Activated T-helper 1 cell treated with anti-CD3 and anti-CD28 coated beads, Interleukin-2, amount 50 U/mL, for 16 hours (primary cell): ENCODE measurements at places on chromosomes 2 and 18.

- DNase-seq, result no peak
Measured at GRCh38 chr2:202671317-202672035, 36.7 kb downstream of the FAM117B start.

GRCh38 chr2:240353086-240353798, 82.2 kb upstream of the GPC1 start:
- no peak for DNase-seq

DNA sequence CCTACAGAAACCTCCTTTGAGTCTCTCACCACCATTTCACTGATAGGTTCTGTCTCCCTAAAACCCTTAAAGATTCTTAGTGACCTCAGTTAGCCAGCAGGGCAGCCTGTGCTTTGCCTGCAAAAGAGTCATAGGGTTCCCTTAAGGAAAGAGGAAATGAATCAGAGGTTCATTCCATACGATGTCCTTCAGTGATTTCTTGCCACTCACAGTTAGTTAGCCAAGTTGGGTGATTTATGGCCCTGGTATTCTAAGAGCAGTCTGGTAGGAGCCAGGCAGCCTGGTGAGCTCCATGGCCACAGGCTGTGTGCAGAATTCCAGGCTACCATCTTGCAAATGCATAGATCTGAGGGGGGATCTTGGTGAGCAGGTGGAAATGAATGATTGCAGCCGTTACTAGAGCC, 18.7 kb upstream of the CCBE1 start:
- no peak for DNase-seq

DNA sequence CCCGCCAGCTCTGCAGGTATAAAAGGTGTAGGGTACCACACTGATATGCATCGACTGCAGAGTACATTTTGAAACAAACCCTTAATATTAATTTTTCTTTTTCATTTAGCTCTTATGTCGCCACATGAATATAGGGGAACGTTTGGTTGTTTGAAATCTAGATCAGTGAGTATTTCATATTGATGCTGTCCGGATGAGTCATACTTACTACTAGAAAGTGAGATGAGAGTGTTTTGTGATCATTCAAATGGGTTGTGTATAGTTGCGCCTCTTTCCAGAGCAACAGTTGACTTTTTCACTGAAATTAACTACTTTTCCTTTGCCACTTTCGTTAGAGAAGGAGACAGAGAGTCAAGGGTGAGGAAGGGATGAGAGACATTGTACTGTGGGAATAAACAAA, 24.6 kb downstream of the NPAS2 start:
- DNase-seq, result no peak

- DNase-seq, result no peak
Measured at GRCh38 chr2:189574793-189575475, 5.7 kb downstream of the SLC40A1 start.

DNA sequence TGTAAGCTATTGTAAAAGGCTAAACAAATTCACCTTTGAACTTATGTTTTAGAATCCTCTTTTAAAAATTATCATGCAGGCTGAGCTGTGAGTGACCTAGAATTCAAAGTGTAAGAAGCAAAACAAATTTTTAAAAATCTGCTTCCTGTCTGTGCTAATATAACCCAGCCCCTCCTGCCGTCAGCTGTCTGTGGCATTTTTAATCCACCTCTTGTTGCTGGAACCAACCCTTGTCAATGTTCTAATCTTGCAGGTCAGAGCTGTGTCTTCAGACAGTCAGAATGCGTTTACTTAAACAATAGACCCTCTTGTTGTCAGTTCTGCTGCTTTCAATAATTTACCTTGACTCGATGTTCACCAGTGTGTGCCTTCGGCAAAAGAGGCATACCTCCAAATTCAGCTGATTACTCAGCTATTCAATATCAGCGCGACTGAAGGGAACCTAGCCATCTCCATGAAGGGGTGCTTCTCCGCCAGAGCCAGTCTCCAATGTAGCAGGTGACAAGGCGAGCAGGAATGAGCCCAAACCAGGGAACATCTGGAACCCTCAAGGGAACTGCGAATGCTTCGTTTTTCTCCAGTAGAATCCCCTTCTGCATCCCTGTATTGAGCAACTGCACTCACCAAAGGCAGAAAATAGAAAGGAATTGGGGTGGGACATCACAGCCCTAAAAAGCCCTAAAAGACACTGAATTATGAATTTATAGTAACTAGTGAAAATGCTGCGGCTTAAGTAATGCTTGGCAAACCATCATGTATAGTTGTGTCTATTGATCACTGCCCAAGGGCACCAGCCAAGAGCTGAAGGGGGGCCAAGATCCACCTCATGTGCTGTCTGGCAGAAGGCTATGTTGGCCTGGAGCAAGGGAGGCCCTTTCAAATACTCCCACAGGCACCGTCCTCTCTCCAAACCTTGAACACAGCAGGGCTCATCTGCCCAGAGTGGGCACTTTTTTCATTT, 62.5 kb downstream of the LYPD6B start:
- no peak for DNase-seq

GRCh38 chr2:240604291-240604938, 17.9 kb downstream of the CAPN10 start:
- DNase-seq, result no peak

DNA sequence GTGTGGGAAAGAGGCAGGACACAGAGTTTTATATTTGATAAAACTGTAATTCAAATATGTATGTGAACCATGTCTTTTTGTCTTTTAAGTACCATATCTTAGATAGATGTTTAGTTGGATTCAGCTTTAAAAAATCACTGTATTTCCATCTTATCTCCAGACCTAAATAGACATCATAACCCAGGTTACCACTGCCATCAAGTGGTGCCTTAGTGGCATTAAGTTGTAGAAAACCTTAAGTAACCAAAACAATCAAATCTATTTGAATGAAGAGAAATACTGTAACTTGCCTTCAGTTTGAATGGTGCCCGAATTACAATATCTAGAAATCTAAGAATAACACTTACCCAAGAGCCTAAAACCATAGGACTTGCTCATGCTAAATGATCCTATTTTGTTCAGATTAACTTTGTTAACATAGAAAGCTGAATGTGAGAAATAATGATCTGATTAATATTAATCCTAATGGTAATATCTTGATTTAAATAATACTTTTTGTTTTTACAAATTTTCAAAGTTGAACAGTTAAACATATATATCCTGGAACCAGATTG, 92.5 kb upstream of the MAP2 start:
- no peak for DNase-seq

DNA sequence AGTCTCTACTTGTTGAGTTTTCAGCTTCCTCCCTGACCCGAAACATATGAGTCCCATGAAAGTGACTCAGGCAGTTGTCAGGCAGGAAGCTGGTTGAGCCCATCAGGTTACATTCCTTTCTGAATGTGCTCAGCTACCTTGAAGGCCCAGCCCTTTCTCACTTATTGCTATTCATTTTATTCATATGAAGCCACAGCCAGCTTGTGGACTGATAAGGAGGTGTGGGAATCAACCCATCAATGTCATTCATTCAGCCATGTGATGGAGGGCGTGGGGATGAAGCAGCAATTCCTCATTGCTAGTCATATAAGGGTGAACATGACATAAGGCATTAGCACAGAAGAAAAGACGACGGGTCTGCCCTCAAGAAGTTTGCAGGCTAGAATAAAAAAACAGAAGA, 5.3 kb upstream of the VPS4B start:
- DNase-seq, result no peak

GRCh38 chr2:227407591-227408151, 19.9 kb upstream of the SCYGR1 start:
- no peak for DNase-seq

DNA sequence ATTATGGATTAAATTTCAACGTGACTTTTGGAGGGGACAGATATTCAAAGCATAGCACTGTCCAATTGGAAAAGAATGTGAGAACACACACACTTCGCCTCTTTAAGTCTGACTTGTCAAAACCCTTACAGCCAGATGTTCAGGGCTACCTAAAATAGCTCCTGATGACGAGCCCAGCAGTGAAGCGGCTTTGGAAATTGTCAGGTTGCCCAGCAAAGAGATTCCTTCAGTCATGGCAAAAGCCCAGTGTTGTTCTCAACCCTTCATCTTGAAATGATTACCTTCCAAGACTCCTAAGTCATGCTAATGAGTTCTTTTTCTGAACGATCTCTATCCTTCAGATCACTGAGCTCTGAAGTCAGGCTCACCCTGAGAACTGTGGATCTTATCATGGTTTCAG, 436.6 kb downstream of the LRATD1 start:
- DNase-seq, result no peak

DNA sequence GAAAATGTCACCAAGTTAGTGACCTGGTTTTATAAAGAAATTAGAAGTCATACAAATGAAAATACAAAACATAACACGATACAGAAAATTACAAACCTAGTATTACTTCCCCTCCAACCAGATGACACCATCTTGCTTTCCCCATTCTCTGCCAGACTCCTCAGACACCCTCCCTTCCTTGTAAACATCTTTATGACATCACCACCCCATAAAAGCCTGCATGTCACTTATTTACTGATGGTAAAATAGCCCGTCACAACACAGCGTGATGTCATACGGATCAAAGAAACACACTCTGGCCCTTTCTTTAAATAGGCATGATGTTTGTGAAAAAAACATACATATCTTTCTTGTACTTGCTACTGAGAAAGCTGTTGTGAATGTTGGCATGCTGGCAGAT, 254.8 kb upstream of the SOX11 start:
- no peak for DNase-seq

DNA sequence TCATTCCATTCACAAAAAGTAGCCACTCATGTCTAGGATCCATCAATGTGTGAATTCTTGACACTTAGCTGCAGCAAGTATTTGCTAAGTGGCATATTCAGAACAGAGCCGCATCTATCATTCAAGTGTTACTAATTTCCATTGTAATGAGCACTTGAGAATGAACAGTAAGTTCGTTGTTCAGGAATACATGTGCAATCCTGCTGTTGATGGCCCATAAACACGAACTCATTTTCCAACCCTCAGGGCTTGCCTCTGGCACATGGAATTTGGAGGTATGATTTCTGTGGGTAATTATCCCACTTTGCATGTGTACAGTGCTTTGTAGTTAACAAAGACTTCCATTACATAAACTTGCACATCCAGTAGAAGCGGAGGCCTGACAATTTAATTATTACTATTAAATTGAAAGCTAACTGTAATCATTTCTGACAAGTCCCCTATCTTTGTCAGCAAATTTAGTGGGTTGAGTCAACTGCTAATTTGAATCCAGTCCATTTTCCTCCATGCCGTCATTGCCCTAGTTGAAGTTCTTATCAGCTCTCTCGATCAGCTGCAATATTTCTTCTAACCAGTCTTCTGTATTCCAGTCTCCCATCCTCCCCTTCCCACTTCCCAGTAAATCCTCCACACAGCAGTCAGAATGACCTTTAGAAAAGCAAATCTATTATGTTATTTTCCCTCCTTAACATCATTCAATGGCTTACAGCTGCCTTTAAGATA, 116.0 kb upstream of the AQP4 start:
- no peak for DNase-seq

DNA sequence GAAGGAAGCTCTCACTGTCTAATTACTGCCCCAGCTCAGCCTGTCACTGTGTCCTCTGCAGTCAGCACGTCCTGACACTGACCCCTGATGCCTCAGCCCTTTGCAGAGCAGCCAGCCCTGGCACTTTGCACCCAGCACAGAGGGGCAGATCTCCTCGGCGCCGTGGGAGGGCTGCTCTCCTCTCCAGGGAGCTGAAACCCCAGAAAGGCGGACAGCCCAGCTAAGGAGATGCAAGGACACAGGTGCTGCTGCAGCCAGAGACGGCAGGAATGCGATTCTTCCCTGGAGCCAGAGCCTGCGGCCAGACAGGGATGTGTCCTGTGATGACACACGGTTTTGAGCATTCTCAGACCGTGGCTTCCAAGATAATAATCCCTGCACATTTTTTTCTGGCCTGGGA, 34.5 kb upstream of the SIX3 start:
- no peak for DNase-seq
